Dermis lymphatic vessel endothelial cell (primary cell): ENCODE measurements at places on chromosomes 7 and 10. TPM values are rescaled to one million over a fixed set of nuclear protein-coding genes. Genes with fewer than 3 reads are reported as not detected.

The MYL10 gene
- total RNA-seq = not detected in 2 replicates

The INSIG1 gene
- 33.1 and 43.9 TPM in 2 replicates for total RNA-seq

The NPY gene
- not detected in 2 replicates for total RNA-seq

The PRPF18 gene
- total RNA-seq = 23.1 and 30.9 TPM in 2 replicates

The ABCC2 gene
- total RNA-seq = 0.43 and 0.54 TPM in 2 replicates
